T-helper 2 cell (primary cell): ENCODE measurements at places on chromosomes 2 and 18.

DNA sequence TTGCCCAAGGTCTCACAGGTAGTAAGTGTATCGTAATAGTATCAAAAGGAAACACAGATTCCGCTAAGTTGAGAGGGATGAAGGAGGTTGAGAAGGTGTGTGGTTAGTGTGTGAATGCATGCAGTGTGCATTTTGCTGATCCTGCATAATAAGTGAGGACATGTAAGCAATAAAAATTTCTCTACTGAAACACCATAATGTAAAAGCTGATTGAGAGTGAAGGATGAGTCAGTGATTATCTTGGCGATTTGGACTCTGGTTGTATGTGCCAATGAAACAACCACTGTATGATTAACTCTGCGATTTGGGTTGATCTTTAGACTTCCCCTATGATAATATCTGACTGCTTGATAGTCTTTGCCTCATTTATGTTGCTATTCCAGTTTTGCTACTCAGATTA lies 16.7 kb upstream of the ADGRF3 start:
- DNase-seq, result peak; percentile 67

DNA sequence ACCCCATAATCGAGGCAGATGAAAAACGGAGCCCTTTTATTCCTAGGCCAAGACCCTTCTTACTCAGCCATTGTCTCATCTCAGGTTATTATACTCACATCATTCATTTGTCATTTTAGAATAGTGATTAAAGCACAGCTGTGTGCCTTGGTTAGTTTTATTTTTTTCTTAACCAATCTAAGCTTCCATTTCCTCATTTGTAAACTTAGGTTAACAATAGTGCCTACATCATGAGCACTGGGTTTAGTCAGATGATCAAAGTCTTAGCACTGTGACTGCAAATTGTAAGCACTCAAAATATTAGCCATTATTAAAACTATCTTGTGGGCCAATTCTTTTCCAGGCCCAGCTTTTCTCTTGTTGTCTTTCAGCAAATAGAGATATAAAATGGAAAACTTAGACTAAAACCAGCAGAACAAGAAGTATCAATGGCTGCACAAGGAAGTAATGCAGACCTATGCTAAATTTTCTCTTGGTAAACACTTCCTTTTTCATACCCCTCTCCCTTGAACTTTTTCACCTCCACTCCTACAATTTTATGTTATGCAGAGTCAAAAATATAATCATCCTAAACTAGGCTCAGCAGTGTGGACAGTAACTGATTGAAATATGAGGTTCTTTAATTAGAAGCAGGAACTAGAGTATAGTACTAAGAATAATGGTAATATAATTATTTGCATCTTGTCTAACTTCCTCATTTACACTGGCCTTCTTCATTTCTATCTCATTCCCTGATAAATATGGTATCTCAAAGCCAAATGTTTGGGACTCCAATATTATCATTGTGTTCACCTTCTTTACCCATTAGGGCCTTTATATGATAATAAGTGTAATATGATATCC lies 21.5 kb upstream of the GALNT3 start:
- DNase-seq, result no peak

- DNase-seq, result no peak
Measured at GRCh38 chr2:225614915-225615314, 215.4 kb downstream of the NYAP2 start.

- DNase-seq, result peak; percentile 49
Measured at GRCh38 chr2:113174376-113174750, 592 bp downstream of the PSD4 start.

DNA sequence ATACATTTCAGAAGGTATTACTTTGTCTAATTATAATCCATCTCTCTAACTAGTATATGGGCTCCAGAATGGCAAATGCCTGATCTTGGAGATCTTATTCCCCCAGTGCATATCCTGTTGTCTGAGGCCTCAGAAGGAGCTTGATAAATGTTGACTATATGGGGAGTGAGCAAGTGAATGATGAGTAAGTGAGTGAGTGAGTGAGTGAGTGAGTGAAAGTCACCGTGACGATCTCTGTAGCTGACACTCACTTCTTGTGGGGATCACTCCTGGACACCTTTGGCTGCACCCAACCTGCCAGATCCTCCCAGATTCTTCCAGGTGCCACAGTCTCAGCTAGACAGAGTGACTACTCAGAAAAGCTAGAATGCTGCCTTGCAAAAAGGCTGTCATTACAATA lies 2.8 kb downstream of the XDH start:
- no peak for DNase-seq

DNA sequence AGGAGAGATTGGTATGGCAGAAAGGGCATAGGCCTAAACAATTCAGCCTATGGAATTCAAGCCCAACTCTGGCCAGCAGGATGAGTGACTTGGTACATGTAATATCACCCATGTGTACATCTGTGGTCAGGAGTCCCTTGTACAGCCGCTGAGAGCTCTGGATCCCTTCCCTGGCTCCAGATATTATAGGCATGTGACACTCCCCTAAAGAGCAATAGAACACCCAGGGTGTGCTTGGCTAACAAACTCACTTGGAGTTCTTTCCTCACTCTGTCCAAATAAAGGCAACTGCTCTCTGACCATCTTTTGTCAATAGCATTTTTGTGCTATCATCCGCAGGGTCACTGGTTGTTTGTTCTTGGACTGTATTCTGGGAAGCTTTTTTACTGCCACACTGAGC lies 197.4 kb upstream of the NCKAP5 start:
- DNase-seq, result no peak

DNA sequence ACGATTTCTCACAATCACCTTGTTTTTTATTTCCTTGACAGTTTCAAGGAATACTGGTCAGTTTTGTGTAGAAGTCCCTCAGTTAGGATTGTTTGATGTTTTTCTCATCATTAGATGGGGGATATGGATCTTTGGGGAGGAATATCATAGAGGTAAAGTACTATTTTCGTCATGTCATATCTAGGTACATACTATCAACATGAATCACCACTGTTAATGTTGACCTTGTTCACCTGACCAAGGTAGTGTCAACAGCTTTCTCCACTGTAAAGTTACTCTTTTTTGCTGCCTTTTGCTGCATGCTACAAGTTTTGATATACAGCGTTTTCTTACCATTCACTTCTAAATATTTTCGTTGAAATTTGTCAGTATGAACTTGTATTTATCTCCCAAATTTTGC lies 32.7 kb downstream of the NLRC4 start:
- DNase-seq, result no peak

DNA sequence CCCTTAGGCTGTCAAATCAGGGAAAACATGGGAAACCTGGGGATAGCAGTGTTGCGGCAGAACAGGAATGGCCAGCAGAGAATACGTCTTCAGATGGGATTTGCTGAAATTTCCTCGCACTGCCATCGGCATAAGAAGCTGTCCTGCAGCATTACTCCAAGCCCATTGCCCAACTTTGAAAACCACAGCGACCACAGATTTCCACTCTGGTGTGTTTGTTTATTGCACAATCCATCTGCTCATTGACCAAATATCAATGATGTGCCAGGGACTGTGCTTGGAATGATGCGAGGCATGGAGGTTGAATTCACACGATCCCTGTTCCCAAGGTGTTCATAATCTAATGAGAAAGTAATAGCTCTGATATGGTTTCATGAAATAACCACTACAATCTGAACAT lies 383.3 kb upstream of the MYT1L start:
- no peak for DNase-seq

GRCh38 chr2:225599856-225600255 lies 200.3 kb downstream of the NYAP2 start:
- DNase-seq, result no peak

DNA sequence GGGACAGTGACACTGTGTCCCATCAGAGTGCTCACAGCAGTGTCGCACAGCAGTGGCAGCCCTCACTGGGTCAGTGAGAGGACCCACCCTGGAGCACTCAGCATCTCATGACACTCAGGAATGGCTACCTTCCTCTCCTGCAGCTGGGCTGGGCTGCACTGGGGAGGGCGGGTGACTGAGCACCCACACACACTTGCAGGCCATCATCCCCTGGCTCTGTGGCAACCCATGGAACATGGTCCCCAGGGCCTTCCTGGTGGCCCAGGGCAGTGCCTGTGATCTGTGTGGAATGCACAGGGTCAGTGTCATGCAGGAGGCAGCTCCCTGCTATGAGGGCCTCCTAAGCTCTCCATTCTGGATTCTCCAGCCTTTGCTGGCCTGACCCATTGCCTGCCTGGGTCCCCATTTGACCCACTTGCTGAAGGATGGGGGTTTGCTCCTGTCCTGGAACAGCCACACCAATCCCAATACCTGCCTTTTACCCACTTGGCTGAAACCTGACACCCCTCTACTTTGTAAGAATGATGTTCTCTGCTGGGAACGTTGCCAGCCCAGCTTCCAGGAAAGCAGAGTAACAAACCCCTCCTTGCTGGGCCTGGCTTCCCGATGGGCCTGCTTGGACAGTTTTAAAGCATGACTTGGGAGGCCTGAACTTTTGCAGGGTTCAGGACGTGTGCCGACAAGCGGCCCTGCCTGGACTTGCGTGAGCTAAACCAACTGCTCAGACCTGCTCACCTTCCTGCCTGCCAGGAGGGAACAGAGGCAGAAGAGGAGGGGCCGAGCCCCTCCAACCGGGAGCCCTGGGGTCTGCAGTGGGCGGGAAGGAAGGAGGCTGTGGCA lies 13.7 kb downstream of the HS6ST1 start:
- no peak for DNase-seq

DNA sequence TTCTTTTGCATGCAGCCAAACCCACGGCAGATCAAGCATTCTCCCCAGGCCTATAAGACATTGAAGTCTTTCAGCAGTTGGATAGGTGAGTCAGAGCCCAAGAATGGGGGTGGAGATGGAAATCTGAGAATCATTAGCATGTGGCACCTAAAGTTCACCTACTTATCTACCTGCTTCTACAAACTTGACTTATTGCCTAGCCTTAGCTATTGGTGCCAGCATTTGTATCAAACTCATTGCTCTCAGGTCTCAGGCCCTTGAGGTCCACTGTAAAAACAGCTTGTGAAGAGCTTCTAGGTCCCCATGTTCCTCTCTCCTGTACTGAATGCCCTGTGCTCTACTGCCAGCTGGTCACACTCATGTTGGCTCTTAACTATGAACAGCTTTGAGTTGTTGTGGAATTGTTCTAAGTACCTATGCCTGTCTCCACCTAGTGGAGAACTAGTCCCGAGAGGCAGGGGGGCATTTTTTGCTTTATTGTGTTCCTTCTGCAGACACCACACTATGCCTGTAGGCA lies 278.4 kb upstream of the SPRED2 start:
- DNase-seq, result no peak

DNA sequence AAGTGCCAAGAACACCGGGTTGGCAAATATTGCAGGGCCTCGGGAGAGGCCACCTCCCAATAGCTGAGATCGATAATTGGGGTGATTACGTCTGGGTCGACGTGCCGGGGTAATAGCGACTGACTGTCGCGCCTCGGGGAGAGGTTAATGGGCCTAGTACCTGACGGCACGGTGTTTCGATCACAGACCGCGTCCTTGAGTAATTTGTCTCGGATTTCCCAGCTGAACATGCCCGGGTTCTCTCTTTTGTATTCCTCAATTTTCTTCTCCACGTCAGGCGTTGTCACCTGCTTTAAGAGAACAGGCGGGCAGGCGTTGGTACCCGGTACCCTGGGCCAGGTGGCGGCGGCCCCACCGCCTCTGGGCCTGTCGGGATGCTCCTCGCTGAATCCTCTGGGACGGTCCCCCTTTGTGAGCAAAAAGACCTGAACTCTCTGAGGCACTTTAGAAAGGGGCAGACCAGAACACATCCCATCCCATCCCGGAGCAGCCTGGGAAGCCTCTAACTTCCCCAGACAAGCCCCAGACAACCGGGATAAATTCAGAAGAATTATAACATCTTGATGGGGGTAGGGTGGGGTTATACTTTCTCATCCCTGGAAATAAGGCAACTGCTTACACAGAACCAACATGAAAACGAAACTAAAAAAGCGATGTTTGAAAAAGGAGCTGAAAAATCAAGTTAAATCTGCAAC lies 3.3 kb downstream of the PAX3 start:
- no peak for DNase-seq

DNA sequence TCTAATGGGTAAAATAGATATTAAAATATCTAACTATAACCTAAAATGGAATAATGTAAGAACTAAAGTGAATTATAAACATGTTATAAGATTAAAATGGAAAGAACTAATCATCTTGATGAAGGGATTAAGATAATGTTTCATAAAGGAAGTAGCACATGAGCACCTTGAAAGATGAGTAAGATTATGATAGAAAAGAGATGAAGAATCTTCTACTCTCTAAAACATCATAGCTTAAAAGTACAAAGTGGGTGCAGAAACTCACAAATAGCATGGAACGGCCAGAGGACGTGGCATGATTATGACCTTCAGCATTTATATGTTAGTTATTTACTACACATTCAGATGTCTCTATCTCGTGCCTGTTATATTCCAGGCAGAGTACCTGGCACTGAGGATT lies 76.2 kb upstream of the COL5A2 start:
- DNase-seq, result no peak

- DNase-seq, result no peak
Measured at GRCh38 chr18:6174983-6175745, 239.5 kb downstream of the L3MBTL4 start.

- DNase-seq, result no peak
Measured at GRCh38 chr2:159753797-159754196, 41.5 kb downstream of the MARCHF7 start.

- no peak for DNase-seq
Measured at GRCh38 chr18:42533009-42533575, 578.1 kb downstream of the PIK3C3 start.

DNA sequence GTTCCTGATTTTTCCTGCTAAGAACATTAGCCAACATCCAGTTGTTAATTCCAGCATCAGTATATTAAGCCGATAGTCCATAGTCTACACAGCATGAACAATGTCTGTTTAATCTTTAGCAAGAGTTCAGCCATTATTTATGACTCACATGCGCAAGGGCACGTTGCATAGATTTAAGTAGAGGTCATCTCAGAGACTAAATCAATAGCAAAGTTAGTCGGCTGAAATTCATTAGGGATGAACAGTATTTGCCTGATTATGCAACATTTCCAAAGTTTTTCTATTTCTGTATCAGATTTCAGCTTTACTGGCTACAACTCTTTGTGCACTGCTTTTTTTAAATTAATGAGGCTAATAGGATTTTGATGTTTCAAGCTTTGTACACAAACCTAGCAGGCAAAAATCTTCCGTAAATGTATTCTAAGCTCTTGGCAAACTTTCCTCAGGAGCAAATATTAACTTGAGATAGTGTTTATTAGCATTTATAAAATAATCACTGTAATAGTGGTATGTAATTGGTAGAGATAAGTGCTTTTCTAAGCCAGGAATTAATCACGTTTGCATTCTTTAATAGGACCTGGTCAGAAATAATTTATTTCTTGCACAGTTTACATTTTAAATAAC lies 578.7 kb upstream of the ID2 start:
- no peak for DNase-seq

DNA sequence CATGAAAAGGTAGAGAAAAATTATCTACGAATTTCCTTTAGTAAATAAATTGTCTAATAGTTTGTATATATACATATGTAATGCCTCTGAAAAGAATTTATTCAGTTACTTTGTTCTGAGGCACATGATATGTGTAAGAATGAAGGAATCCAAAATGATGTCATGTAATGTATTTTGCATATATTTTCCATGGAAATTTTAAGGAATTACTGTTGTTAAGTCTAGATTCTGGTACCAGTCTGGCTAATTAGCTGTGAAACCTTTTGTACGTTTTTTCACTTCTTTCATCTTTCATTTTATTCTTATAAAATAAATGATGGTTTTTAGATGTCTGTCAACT lies 12.3 kb downstream of the YIPF4 start:
- DNase-seq, result no peak
